ENCODE measurements at places on chromosomes 7 and 10. TPM values are rescaled to one million over a fixed set of nuclear protein-coding genes. Genes with fewer than 3 reads are reported as not detected.
A peak's percentile ranks its signal among the peaks of the same experiment; 100 is the strongest.

GPR15LG gene
- total RNA-seq = not detected

CRTAC1 gene
- total RNA-seq = 5.2 TPM

HPSE2 gene
- 1.1 TPM for total RNA-seq

MCMBP gene
- total RNA-seq = 34.8 TPM

PRRT4 gene
- total RNA-seq = 3.7 TPM

ABCC2 gene
- total RNA-seq = 1.2 TPM

GPR85 gene
- 1.3 TPM for total RNA-seq

HTR7 gene
- total RNA-seq = 5.4 TPM

ELMO1 gene
- 66.0 TPM for total RNA-seq

CRYGN gene
- 0.35 TPM for total RNA-seq

ECHS1 gene
- 27.5 TPM for total RNA-seq

CUBN gene
- total RNA-seq = 4.6 TPM

FOXP2 gene
- 17.6 TPM for total RNA-seq

NUDT13 gene
- 0.56 TPM for total RNA-seq

GRCh38 chr10:76444034-76444800 is 1012.8 kb downstream of the LRMDA start:
- no peak for DNase-seq
- H3K36me3 ChIP-seq = no peaks in the 10 kb centered on the region
- H3K27me3 ChIP-seq = no peaks in the 10 kb centered on the region
- H3K27ac ChIP-seq = no peak overlapping the region
- H3K4me3 ChIP-seq = no peak overlapping the region
- peaks cover 3% of the 10 kb centered on the region for H3K4me1 ChIP-seq

- no peak for DNase-seq
- H3K27ac ChIP-seq = peak within 1 kb of the TSS; percentile 44
- peaks cover 21% of the 10 kb centered on the region for H3K4me1 ChIP-seq
- no peaks in the 10 kb centered on the region for H3K36me3 ChIP-seq
- no peaks in the 10 kb centered on the region for H3K27me3 ChIP-seq
Observed at GRCh38 chr7:73718905-73719805, at the start of gene STX1A. Gene STX1A (minus strand): TSS chr7:73719669. CDS start chr7:73719631, 38 bp downstream.

- H3K27me3 ChIP-seq = no peaks in the 10 kb centered on the region
- H3K4me3 ChIP-seq = no peak overlapping the region
- H3K4me1 ChIP-seq = peaks cover 15% of the 10 kb centered on the region
- no peak for DNase-seq
Observed at GRCh38 chr7:35670856-35671569, 23.9 kb downstream of the HERPUD2 start.

- H3K27ac ChIP-seq = no peak overlapping the region
- no peaks in the 10 kb centered on the region for H3K36me3 ChIP-seq
- H3K4me3 ChIP-seq = no peak overlapping the region
- no peaks in the 10 kb centered on the region for H3K27me3 ChIP-seq
Observed at GRCh38 chr7:46583656-46584055, 662.6 kb upstream of the IGFBP3 start.

- peak overlapping the region; percentile 98 for H3K27ac ChIP-seq
- peak overlapping the region; percentile 98 for H3K4me3 ChIP-seq
- no peaks in the 10 kb centered on the region for H3K36me3 ChIP-seq
- no peaks in the 10 kb centered on the region for H3K27me3 ChIP-seq
Observed at GRCh38 chr7:128741491-128741890, 2.3 kb downstream of the CALU start.

GRCh38 chr7:17099083-17099973 is 199.1 kb upstream of the AHR start:
- H3K36me3 ChIP-seq = no peaks in the 10 kb centered on the region
- no peak overlapping the region for H3K4me3 ChIP-seq
- peaks cover 32% of the 10 kb centered on the region for H3K4me1 ChIP-seq
- peak overlapping the region; percentile 5 for H3K27ac ChIP-seq

DNA sequence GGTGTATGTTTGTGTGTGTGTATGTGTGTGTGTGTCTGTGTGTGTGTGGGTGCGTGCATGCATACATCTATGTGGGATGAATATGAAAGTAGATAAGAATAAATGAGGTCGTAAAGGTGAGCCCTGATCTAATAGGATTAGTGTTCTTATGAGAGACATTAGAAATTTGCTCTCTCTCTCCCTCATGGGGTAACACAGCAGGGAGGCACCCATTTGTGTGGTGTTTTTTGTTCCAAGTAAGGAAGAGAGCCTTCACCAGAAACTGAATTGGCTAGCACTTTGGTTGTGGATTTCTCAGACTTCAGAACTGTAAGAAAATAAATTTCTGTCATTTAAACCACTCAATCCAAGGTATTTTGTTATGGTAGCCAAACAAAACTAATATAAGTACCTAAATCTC is 353.7 kb upstream of the CHRM2 start:
- DNase-seq = no peak
- H3K4me1 ChIP-seq = no peaks in the 10 kb centered on the region
- H3K36me3 ChIP-seq = no peaks in the 10 kb centered on the region

- H3K36me3 ChIP-seq = peaks cover 6% of the 10 kb centered on the region
- H3K27ac ChIP-seq = no peak overlapping the region
- no peak overlapping the region for H3K4me3 ChIP-seq
- DNase-seq = no peak
- no peaks in the 10 kb centered on the region for H3K27me3 ChIP-seq
- H3K4me1 ChIP-seq = no peaks in the 10 kb centered on the region
Observed at GRCh38 chr10:1035201-1035600, 9.5 kb upstream of the IDI2 start.

DNA sequence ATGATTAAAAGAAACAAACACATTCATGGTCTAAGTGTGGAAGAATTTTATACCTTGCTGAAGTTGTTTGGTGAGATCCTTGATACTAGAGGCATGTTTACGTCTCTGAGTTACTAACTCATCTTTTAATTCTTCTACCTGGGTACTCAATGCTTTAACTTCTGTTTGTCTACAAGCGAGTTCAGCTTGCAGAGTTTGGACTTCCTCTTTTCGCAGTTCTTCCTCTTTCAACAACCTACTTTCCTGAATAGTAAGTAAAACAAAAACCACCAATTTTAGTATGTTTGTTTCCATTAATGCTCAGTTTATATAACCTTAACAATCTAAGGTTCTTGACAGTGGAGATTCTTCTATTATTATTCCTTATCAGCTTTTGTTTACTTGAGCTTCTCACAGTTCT is 42.9 kb downstream of the CCDC186 start:
- no peaks in the 10 kb centered on the region for H3K4me1 ChIP-seq
- peaks cover 38% of the 10 kb centered on the region for H3K36me3 ChIP-seq
- H3K4me3 ChIP-seq = no peak overlapping the region
- no peak overlapping the region for H3K27ac ChIP-seq

DNA sequence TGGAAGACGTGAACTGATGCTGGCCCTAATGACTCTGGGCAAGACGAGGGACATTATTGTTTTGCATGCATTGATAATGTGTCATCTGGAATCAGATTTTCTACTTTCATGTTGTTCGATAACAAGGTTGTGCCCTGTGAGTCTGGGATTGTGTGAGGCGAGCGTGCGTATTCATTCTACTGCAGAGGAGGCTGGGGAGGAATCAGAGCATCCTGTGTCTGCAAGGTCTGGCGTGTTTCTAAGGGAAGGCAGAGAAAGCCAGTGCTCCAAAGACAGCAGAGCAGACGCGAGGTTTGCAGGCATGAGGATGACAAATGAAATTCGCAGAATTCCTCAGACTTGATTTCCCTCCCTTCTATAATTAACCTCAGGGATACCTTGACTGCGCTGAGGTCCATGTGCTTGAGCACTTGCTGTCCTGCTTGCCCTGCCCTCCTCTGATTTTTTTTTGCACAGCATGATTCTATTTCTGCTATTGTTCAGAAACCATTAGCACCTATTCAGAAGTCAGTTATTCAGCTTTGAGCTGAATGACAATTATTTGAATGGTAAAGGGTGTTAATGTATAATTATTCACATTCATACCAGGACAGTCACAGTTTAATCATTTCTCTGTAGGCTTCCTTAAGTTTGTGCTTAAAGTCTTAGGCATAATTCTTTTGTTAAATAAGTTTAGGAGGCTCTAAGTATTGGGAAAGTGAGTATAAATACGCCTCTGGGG is 233.6 kb downstream of the EBF3 start:
- H3K4me3 ChIP-seq = no peak overlapping the region
- no peak for DNase-seq
- H3K4me1 ChIP-seq = no peaks in the 10 kb centered on the region

DNA sequence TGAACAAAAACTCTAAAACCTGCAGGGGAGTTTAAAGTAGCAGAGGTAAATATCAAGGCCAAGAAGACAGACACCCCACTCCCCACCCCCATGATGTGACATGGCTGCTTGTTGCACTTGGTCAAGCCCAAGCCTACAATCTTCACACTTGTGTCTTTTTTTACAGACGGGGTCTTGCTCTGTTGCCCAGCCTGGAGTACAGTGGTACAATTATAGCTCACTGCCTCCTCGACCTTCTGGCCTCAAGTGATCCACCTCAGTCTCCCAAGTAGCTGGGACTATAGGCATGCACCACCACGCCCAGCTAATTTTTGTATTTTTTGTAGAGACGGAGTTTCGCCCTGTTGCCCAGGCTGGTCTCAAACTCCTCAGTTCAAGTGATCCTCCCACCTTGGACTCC is 71.9 kb upstream of the CYTH3 start:
- H3K36me3 ChIP-seq = no peaks in the 10 kb centered on the region
- no peaks in the 10 kb centered on the region for H3K27me3 ChIP-seq
- H3K4me3 ChIP-seq = no peak overlapping the region
- H3K27ac ChIP-seq = no peak overlapping the region
- H3K4me1 ChIP-seq = peaks cover 6% of the 10 kb centered on the region

DNA sequence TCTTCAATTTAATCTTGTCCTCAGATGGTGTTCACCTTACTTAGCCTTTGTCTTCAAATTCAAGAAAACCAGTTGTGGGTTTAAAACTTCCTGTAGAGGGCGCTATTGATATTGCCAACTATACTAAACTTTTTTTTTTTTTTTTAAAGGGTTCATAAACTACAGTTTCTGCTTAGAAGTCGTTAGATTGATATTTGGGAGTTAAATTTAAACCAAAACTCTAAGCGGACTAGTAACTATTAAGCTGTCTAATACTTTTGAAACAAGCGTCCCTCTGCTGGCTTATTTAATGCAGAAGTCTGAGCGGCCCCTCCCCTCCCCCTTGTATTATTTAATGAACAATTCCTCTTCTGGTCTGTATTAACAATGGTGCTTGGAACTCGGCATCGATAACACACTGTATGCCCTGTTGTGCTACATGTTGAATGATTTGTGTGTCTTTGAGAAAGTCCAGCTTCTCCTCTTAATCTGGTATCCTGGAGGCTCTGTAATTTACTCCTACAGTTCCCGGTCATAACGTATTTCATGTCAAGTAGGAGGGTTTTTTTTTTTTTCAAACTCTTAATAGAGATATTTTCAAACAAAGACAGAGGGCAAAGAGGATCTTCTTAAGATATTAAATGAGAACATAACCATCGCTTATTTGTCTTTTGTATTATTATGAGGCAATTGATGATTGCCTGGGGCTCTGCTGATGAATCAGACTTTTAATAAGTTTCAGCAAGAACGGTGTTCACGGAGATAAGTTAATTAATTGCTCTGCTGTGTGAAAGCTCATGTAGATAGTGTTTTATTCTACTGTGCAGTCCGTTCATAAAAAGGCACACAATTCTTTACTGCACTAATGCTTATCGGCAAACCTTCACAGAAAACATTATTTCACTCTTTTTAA is 22.6 kb upstream of the CREB5 start:
- no peaks in the 10 kb centered on the region for H3K4me1 ChIP-seq
- no peaks in the 10 kb centered on the region for H3K36me3 ChIP-seq
- H3K27ac ChIP-seq = no peak overlapping the region

DNA sequence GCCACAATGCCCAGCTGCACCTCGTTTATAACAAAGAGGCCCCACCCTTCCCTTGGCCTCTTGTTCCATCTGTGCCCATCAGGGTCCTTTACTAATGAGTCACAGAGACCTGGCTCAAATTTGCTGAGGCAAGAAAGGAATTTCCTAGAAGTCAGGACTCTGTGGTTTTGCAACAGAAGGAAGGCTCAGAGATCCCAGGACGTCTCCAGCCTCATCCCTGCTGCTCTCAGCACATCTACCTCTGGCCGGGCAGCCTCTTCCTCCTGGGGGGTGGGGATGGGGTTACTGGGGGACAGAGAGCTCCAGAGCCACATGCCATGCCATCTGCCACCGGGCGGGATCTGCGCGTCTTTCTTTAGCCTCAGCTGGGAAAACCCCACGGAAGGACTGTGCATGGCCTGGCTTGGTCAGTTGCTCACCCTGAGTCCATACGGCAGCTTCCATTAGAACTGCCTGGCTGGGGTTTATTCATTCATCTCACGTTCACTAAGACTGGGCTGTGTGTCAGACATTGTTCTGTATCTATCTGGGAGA is 41.9 kb upstream of the PSMG3 start:
- no peaks in the 10 kb centered on the region for H3K27me3 ChIP-seq
- no peak overlapping the region for H3K4me3 ChIP-seq
- no peaks in the 10 kb centered on the region for H3K36me3 ChIP-seq
- no peak for DNase-seq
- no peak overlapping the region for H3K27ac ChIP-seq

DNA sequence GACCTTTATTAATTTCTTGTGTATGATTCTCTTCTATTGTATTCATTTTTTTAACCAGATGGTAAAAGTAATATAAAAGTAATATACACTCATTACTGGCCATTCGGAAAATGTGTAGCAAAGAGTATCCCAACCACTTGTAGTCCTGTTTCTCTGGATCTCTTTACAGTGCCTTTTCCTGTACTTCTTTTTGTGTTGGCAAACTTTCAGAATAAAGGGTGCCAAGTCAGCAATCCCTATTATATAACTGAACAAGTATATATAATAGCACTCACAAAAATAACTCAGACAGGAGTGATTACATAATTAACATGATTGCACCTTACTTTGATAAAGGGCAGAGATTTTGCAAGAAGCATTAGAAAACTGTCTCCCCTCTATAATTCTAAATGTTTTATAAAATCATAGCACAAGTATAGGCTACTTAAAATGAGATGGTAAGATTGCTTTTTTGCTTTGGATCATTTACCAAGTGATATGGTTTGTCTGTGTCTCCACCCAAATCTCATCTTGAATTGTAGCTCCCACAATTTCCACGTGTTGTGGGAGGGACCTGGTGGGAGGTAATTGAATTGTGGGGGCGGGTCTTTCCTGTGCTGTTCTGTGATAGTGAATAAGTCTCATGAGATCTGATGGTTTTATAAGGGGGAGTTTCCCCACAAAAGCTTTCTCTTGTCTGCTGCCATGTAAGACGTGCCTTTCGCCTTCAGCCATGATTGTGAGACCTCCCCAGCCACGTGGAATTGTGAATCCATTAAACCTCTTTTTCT is 41.5 kb upstream of the EPC1 start:
- DNase-seq = no peak
- no peak overlapping the region for H3K27ac ChIP-seq
- no peaks in the 10 kb centered on the region for H3K27me3 ChIP-seq
- H3K4me1 ChIP-seq = no peaks in the 10 kb centered on the region
- no peaks in the 10 kb centered on the region for H3K36me3 ChIP-seq
- no peak overlapping the region for H3K4me3 ChIP-seq

- DNase-seq = no peak
- no peaks in the 10 kb centered on the region for H3K27me3 ChIP-seq
- H3K27ac ChIP-seq = no peak overlapping the region
- H3K4me3 ChIP-seq = no peak overlapping the region
Observed at GRCh38 chr7:43151076-43151475, 38.6 kb downstream of the HECW1 start.
